Activated T-cell treated with anti-CD3 and anti-CD28 coated beads, Interleukin-2, amount 50 U/mL, for 72 hours (primary cell): ENCODE measurements at places on chromosomes 3 and 15. TPM values are rescaled to one million over a fixed set of nuclear protein-coding genes. Genes with fewer than 3 reads are reported as not detected.

DNA sequence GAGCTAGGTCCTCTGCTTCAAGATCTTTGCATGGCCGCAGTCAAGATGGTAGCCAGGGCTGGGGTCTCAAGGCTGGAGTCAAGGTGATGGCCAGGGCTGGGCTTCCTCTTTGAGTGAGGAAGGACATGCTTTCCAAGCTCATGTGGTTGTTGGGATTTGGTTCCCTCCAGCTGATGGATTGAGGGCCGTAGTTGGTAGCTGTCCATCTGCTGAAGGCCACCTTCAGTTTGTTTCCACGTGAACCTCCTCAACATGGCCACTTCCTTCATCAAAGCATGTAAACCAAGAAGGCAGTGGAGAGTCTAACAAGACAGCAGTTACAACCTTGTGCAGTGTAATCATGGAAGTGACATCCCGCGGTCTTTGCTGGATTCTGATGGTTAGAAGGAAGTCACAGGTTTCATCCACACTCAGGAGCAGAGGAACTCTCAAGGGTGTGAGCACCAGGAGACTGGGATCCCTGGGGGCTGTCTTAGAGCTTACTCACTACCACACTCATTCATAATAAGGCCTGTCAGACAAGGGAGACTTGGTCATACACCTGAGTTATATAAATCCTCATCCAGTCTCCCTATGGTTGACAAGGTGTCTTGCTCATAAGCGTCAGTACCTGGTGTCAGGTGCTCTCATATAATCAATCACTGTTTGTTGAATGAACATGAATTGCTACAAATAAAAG is 42.1 kb downstream of the ABHD5 start:
- DNase-seq: no peak

The MEX3B gene
- 1.4 TPM for total RNA-seq

The CLRN1 gene
- total RNA-seq: not detected

- DNase-seq: no peak
Observed at GRCh38 chr3:112199622-112200316, 66.7 kb upstream of the GCSAM start.

- no peak for DNase-seq
Observed at GRCh38 chr15:86690566-86690965, 610.9 kb downstream of the AGBL1 start.

GRCh38 chr15:75198560-75199356 is 2.9 kb upstream of the C15orf39 start:
- peak; percentile 56 for DNase-seq

- DNase-seq: no peak
Observed at GRCh38 chr15:65355173-65355987, 22.4 kb downstream of the IGDCC3 start.

- DNase-seq: no peak
Observed at GRCh38 chr15:35827141-35827540, 281.2 kb upstream of the DPH6 start.

DNA sequence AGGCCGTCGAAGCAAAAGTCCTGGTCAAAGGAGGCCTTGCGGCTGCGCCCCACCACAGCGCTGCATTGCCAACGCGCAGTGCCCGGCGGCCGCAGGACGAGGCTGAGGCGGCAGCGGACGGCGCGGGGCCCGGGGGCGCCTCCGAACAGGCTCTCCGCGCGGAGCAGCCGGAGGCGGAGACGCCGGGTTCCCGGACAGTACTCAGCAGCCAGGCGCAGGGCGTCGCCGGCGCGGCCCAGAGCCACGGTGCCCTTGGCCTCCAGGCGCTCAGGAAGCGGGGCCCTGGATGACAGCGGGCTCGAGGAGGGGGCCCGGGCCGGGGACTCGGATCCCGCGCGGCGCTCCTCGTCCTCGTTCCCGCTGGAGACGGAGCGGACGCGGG is 1.1 kb downstream of the C2CD4B start:
- DNase-seq: peak; percentile 18
